ENCODE measurements at places on chromosomes 1 and 21. TPM values are rescaled to one million over a fixed set of nuclear protein-coding genes. Genes with fewer than 3 reads are reported as not detected.

GRCh38 chr1:3063379-3064295 lies 5.4 kb upstream of the PRDM16 start:
- DNase-seq, result no peak

Gene TMEM51
- not detected for total RNA-seq

DNA sequence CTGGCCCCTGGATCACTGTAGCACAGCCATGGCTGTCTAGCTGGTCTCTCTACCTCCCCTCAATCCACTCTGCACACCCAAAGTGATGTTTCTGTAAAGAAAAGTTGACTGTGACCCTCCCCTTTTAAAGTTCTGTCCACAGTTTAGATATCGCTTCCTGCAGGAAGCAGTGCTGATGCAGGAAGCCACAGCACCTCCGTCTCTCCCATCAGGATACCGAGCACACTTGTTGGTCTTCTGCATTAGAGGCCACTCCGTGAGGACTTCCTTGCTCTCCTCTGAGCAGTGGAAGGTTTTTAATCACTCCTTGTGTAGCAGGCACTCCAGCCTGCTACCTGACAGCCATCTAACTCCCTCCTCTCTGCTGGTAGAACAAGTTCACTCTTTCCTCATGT lies 69.5 kb downstream of the GADD45A start:
- no peak for DNase-seq

- DNase-seq, result no peak
Measured at GRCh38 chr1:111563619-111564018, 56.0 kb upstream of the RAP1A start.

GRCh38 chr21:41832596-41833496 lies 46.3 kb downstream of the PRDM15 start:
- DNase-seq, result no peak

Gene FCGR3A
- not detected for total RNA-seq

Measured in activated naive CD8-positive, alpha-beta T cell treated with anti-CD3 and anti-CD28 coated beads for 36 hours (primary cell).